ENCODE measurements at places on chromosomes 1 and 21. TPM values are rescaled to one million over a fixed set of nuclear protein-coding genes. Genes with fewer than 3 reads are reported as not detected.

GRCh38 chr1:103509250-103509649, 16.2 kb upstream of the RNPC3 start:
- no peak for DNase-seq

The SFN gene
- 903 TPM for total RNA-seq

- DNase-seq: no peak
Observed at GRCh38 chr1:203509135-203509534, 15.2 kb downstream of the OPTC start.

The ERG gene
- 7.8 TPM for total RNA-seq

GRCh38 chr1:6148497-6149241, 31.5 kb downstream of the CHD5 start:
- DNase-seq: no peak

The ANGPTL3 gene
- not detected for total RNA-seq

- DNase-seq: no peak
Observed at GRCh38 chr1:212689758-212690529, 9.7 kb downstream of the BATF3 start.

The GLRX2 gene
- total RNA-seq: 5.6 TPM

The AK5 gene
- total RNA-seq: 2.6 TPM

The NGF gene
- total RNA-seq: 0.84 TPM

GRCh38 chr1:26127235-26128163, 15.9 kb downstream of the PDIK1L start:
- DNase-seq: no peak

The MTX1 gene
- 20.5 TPM for total RNA-seq

DNA sequence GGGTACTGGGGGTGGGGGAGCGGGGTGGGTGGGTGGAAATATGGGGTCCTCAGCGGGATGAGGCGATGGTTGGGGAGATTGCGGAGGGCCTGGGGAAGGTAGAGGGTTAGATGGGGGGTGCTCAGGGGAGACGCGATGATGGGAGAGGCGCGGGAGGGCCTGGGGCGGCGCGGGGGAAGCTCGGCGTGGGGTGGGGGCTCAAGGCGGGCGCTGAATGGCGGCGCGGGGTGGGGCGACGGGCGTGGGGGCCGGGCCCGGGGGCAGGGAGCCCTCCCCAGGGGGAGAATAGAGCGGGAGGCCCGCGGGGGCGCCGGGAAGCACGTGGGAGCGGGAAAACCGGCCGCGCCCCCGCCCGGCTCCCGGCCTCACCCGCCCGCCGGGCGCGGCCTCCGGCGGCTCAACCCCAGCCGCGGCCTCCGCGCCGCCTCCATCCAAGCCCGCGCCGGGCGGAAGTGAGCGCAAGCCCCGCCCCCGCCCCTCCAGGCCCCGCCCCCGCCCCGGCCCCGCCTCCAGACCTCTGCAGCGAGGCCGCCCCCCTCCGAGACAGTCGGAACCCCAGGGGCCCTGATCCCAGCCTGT, at the start of gene FAAP20:
TSS of gene FAAP20 (minus strand) at position 454 of the 579 bp plus-strand sequence. CDS start at position 431, 23 bp downstream.
- peak; percentile 93 for DNase-seq

DNA sequence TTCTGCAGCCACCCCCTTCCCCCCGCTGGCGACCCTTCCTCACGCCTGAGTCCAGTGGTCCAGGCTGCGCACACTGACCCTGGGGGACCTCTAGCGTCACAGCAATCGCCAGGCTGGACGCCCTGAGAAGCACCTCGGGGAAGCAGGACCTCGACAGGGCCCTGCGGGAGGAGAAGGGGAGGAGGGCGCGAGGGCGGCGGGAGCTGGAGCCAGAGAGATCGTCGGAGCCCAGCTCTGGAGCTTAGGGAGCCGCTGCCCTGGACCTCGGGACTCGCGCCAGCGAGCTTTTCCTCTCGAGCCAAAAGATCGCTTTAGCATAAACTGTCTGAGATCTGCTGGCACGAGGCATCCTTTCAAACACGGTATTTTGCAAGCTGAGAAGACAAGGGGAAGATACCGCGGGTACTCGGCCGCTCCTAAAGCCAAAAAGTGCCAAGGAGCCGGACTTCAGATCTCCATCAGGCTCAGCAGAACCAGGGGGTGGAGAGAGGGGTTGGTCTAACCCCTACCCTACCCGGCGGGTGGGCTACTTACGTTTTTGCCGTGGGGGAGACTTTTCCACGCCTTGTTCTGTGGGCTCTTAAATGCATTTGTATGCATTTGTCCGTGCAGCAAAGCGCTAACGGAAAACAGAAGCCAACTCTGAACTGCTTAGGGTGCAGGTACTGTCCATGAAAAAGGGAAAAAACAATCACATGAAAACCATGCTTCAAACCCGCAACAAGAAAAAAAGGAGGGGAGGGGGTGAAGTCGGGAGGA, 586 bp downstream of the COL24A1 start:
- DNase-seq: peak; percentile 79

DNA sequence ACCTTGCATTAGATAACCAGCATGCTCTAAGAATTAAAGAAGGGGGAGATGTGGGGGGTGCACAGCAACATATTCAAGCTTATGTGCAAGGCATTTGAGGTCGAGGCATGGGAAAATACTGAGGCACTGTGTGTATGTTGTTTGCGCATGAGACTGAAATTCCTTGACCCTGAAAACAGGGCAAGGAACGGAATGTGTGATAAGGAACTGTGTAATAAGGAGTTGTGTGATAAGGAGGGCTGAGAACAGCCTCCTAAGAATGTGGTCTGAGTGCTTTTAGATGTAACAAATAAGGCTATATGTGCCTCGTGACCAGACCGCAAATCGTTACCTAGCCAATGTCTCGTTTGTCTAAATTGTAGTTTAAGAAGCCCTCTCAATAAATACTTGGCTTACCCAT, 26.5 kb upstream of the ITLN1 start:
- DNase-seq: no peak

The RGL1 gene
- 15.1 TPM for total RNA-seq

The SMCP gene
- total RNA-seq: not detected

The C1orf185 gene
- total RNA-seq: not detected

- no peak for DNase-seq
Observed at GRCh38 chr1:106680216-106680615, 376.3 kb upstream of the PRMT6 start.

The PLA2G5 gene
- total RNA-seq: not detected

The PCP4 gene
- total RNA-seq: 5.8 TPM

DNA sequence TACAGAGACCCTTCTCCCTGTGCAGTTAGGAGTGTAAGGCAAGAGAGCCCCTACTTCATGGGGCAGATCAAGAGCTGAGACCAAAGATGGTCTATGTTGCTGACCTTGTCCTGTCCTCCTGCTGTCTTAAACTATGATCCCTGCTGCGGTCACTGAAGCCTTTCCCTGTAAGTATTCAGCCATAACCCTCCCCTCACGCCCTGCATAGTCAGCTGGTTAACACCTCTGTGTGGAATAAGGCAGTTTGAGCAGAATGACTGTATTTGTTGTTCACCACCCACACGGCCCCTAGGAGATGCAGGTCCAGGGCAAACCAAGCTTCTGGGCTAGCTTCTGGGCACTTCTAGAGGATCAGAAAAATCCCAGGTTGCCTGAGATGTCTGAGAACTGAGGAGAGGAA, 356 bp downstream of the TSPAN1 start:
- no peak for DNase-seq

DNA sequence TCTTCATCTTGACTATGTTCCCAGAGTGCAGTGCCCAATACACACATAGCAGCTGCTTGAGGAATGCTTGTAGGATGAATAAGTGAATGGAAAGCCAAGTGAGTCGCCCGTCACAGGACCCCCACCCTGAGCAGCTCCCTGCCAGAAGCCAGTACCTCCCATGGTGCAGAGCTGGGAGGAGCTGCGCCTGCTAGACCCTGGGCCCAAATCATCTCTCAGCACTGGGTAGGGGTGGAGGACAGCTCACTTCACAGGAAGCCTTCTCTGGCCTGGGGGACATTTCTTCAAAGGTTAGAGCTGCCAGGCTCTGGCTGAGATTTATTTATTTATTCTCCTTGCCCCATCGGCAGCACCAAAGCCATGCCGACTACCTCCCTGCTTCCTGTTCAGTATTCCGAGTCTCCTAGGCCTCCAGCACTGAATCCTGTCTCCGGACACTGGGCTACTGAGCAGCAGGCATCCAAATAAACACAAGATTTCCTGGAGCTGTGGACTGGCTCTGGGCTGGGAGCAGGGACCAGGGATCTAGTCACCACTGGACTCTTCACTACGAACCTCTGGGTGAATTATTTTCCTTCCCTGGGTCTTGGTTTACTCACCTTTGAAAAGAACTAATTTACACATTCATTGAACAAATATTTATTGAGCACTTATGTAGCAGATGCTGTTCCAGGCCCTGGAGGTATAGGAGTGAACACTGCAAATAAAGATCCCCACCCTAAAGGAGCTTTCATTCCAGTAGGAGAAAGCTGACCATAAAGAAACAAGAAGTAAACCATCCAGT, 187.7 kb downstream of the TRABD2B start:
- DNase-seq: no peak

- DNase-seq: no peak
Observed at GRCh38 chr21:38144193-38144592, 112.6 kb upstream of the KCNJ15 start.

The SEMA6C gene
- total RNA-seq: 9.7 TPM

GRCh38 chr1:10839188-10839770, 42.8 kb upstream of the CASZ1 start:
- no peak for DNase-seq

DNA sequence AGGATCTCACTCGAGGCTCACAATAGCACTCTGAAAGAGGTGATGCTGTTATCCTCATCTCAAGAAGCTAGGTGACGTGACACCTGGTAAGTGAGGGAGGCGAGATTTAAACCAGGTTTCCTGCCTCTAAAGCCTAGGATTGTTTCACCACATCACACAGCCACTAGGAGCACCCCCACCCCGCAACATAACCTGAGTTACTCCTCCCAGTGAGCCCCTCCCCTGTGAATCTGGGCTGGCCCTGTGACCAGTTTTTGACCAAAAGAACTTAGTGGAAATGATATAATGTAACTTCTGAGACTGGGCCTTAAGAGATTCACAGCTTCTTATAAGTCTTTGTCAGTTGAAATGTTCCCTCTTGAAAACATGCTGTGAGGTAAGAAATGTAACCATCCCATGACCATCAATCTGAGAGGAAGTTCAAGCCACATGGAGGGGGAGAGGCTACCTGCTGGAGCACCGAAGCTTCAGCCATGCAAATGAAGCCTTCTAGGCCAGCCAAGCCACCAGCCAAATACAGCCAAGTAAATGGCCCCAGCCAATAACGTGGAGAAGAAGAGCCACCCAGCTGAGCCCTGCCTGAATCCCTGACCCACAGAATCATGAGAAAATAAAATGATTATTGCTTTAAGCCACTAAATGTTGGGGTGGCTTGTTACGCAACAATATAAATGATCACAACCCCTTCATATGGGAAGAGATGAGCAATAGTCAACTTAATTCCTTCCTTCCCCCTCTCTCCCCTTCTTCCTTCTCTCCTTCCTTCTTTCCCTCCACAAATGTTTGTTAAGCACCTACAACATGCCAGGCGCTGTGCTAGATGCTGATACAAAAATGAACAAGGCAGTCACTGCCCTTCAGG, 61.0 kb upstream of the FAM20B start:
- no peak for DNase-seq

- peak; percentile 94 for DNase-seq
Observed at GRCh38 chr1:247331172-247331524, 519 bp downstream of the ZNF496 start.

GRCh38 chr1:240435996-240436566, 175.9 kb downstream of the GREM2 start:
- DNase-seq: no peak

DNA sequence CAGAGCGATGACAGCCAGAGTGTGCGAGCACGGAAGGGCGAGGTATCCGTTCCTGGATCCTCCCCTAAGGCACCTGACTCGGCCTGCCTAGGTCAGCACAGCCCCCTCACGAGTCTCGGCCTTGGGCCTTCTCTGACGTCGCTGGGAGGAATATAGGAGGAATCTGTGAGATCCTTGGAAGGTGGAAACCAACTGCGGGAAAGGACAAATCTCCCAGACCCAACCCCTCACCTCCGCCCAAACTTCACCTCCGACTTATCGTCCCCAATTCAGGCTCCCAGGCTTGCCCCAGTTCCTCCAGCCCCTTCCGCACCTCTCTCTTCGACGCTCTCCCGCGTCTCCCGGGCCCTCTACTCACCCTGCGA, 494 bp downstream of the APH1A start:
- peak; percentile 88 for DNase-seq

DNA sequence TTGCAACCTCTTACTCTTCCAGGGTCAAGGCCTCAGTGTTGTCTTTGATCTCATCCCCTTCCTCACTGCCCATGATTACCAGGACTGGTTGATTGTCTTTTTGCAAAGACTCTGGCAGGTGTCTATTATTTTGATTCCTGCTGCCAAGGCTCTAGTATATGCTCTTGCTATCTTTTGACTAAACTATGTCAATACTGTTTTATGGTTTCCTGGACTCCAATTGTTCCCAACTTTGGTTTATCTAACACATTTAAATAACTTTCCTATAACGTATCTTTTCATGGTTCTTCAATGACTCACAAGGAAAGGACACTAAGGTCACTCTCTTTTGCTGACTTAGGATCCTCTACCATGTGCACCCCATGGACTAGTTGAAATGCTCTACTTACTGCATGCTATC, 141.5 kb downstream of the PTPRC start:
- no peak for DNase-seq

DNA sequence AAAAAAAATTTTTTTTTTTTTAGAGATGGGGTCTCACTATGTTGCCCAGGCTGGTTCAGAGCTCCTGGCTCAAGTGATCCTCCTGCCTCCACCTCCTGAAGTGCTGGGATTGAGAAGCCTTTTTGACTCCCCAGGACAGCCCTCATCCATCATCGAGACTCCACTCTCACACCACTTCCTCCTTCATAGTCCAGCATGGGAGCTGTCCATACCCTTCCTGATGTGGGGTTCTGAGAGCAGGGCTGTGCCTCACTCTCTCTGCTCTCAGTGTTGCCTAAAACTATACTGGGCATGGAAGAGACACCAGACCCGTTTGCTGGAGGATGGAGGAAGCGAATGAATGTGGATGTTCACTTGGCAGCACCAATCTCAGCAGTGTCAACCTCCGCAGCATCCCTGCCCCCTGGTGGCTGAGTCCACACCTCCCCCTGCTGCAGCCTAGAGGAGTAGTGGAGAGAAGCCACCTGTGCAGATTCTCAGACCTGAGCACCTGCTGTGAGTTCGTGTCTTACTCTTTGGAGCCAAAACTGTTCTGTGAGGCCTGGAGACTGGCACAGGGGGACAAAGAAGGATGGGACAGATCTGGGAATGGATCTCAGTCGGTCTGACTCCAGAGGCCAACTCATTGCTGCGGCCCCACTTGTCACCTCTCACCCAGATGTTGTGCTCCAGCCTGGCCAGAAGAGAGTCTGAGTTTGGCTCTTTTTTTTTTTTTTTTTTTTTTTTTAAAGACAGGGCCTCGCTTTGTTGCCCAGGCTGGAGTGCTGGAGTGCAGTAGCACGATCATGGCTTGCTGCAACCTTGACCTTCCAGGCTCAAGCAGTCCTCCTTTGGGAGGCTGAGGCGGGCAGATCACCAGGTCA, 17.7 kb downstream of the TINAGL1 start:
- peak; percentile 94 for DNase-seq

GRCh38 chr1:113758631-113759332, 504 bp downstream of the PHTF1 start:
- peak; percentile 21 for DNase-seq

DNA sequence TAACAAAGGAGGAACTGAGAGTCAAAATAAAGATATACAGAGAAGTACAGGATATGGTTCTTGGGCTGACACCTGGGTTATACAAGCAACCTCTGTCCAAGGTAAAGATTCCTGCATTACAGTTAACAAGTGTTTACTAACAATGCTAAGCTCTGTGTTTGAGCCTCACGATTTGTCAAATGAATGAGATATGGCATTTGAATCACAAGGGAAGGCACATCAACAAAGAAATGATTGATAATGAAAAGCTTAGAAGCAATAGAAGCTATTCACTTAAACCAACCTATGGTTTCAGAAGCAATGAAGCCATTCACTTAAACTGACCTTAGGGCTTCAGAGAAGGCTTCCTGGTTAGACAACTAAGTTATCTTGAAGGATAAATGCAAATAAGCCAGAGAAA, 199.5 kb downstream of the AGBL4 start:
- DNase-seq: no peak

The NTMT2 gene
- not detected for total RNA-seq

All from lower leg skin (tissue), 4 donors.